ENCODE measurements at places on chromosomes 3 and 15.

DNA sequence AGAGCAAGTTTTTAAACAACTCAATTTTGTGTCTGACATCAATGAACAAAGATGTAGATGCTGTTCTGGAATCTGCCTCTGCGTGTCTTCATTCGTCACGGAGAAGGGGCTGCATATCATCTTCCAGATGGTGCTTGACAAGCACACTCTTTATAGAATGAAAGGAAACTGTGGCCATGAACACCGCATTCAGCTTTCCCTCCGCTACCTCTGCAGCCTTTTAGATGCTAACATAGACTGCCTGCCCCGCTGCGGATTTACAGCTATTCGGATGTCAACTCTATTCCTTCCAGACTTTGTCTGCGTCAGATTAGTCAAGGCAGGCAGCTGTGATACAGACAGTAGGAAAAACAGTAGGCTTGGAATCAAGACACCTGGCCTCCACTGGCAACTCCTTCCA is 232.9 kb downstream of the TJP1 start:
- DNase-seq = no peak

DNA sequence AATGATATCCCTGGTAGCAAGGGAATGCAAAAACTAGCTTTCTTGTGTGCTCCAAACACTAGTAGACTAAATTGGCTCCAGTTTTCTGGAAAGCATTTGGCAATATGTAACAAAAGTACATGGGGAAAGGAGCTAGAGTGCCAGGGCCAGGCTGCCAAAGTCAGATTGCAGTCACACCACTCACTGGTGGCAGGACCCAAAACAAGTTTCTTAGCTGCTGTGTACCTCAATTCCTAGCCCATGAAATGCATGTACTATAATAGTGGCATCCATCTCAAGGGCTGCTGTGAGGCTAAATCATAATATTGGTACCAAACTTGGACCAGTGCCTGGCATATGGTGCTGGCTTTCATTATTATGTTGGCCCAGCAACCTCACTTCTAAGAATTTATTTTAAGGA is 49.3 kb downstream of the CLDN18 start:
- no peak for DNase-seq

DNA sequence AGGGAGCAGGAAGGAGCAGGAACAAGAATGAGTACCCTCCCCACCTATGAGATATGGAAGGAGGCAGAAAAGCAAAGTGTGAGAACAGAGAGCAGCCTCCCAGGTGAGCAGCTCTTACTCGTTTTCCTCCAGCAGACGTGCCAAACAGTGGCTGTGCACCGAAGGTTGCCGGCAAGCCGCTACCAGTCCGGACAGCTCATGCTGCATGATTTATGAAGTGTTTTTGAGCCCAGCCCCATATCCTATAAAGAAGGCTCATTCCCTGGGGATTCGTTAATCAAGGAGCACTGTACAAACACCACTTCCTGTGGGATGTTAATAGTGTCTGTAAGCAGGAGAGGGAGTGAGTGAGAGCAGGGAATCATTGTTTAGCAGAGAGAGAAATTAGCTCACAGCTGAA is 118.3 kb upstream of the FOXB1 start:
- no peak for DNase-seq

- no peak for DNase-seq
These were observed 62.4 kb downstream of the ARNT2 start for GRCh38 chr15:80466543-80466942.

DNA sequence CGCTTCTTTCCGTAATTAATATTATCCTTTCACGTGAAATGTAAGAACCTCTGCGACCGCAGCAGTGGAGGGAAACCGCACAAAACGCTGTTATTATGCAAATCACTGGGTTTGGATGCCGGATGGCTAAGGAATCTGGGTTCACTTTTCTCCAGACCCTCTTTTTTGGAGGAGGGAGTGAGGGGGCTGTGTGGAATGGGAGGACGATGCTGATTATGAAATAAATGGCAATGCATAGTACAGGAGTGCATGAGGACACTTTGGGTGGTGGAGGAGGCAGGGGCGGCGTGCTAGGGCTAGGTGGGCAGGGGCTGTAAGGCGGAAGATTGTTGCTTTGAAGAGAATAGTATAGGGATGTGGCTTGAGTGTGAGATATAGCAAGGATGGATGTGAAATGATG is 1.8 kb downstream of the CADM2 start:
- no peak for DNase-seq

- DNase-seq = peak; percentile 58
These were observed 82.1 kb downstream of the PCSK6 start for GRCh38 chr15:101407439-101407838.

All from B cell (primary cell).